ENCODE measurements at places on chromosomes 12 and 14. TPM values are rescaled to one million over a fixed set of nuclear protein-coding genes. Genes with fewer than 3 reads are reported as not detected.
A peak's percentile ranks its signal among the peaks of the same experiment; 100 is the strongest.

DNA sequence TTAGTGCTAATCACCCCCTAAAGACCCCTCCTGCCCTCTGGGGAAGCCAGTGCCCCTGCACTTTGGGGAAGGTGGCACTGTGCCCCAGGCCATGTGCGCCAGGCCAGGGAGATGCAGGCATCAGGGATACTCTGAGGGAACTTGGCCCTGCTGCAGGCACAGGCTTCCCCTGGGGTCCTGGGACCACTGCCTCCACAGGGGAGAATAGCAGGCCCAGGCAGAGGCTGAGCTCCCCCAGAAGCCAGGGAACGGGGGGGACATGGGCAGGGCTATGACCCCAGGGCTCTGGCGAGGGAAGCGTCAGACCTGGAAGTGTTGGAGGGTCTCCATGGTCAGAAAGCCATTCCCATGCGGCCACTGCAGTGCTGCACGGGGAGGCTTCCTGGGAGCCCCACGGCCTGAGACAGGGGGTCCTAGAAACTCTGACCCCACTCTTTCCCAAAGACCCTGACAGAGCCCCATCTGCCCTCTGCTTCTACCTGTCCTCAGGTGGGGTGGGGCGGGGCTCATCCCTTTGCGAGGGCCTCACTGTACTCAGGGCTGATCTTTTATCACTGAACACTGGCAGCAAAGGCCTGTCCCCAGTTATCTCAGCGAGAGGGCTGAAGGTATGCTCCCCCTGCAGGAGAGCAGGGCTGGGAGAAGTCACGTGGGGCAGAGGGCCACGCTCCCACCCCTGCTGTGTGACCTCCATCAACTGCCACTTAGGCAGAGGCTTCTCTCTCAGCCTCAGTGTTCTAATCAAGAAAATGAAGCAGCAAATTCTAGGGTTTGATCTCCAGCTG, 160.0 kb downstream of the CALM1 start:
- no peak for DNase-seq

GRCh38 chr14:58687232-58687795, 49.6 kb downstream of the DACT1 start:
- no peak for DNase-seq

GRCh38 chr12:14216405-14217294, 148.8 kb upstream of the ATF7IP start:
- DNase-seq = no peak

DNA sequence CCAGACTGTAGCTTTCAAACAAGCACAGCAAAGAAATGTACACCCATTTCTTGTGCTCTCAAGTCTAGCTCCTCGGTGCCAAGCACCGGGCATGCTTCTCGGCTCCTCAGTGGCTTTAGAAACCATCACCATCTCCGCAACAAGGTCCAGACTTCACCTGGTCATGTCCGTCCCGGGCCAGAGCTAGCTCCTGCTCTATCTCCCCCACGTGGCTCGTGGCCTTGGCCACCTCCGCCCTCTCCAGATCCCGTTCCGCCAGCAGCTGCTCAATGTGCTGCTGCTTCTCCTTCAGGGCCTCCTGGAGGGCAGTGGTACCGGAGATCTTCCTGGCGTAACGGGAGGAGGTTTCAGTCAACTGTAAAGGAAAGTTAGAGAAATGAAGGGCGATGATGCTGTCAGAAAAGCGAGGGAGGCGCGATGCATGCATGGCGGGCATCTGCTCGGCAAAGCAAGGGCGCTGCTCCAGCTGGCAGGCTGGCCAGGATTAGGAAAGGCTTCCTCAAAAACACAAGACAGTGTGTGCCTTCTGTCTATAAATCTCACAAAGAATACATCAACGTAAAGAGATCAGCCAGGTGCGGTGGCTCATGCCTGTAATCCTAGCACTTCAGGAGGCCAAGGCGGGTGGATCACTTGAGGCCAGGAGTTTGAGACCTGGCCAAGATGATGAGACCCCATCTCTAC, 67.4 kb downstream of the CLIP1 start:
- DNase-seq = no peak

DNA sequence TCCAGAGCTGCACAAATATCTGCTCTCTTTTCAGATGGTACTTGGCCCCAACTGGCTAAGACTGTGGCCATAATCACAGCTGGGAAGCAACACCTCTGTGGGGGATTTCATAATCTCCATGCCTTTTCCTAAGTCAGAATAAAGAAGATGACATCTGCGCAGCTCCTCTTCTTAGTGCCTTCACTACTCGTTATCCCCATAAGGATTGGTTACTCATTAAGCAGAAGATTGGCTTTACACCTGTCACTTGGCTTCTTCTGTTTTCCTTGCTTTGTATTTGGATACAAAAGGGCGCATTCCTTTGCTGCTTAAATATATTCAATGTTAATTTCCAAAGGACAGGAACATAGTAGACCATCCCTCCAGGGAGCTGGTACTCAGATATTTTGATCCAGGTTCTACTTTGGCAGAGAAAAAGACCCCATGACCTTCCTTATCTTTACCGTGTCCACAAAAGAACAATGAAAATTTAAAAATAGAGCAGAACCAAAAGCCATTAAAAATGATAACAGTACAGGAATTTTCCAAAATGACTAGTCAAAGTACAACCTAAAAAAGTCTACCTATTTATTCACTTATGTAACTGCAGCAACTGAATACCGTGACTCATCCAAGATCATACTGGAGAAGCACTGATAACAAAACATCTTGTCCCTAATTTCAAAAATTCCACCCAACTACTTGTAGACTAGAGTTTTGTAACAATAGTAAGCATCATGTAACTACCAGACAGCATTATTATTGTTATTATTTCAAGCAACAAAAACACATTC, 352.3 kb upstream of the TMPO start:
- no peak for DNase-seq

GRCh38 chr14:68789821-68790643, 2.8 kb downstream of the ZFP36L1 start:
- no peak for DNase-seq

GRCh38 chr14:64266239-64266638, 27.9 kb downstream of the ESR2 start:
- DNase-seq = peak; percentile 28

DNA sequence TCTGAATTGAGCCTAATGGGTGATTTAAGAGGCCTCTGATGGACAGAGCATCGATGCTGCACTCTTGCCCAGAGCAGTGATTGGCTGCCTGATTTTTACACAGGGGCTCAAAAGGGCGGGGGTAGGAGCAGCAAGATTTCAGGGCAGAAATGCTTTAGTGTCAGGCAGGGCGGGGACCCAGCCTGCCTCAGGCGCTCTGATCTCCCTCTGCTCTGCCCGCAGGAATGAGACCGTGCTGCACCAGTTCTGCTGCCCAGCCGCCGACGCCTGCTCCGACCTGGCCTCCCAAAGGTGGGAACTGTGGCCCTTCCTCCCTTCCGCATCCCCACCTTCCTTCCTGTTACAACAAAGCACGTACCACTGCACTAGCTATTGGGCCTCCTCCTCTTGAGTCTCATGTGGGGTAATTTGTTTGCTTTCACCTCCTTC, 32.4 kb downstream of the IQSEC3 start:
- DNase-seq = no peak

DNA sequence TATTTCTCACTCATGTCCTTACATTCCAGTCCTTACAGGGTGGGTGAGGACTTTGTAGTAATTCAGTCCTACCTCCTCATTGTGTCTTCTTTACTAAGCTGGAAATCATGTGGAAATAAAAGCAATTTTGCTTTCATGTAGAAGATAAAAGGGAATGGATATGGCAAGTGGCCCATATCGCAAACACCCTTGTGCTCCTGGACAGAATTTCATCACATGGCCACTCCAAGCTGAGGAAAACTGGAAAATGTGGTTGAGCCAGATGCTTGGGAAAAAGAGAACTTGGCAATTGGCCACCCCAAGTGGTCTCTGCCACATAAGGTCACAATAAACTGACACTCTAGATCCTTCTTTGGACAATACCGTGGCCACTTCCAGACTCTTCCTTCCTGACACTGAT, 64.2 kb upstream of the IFNG-AS1 start:
- no peak for DNase-seq

SSPN gene
- total RNA-seq = 2.9 TPM

IL23A gene
- 0.34 TPM for total RNA-seq

ACYP1 gene
- total RNA-seq = 20.1 TPM

GALNT8 gene
- not detected for total RNA-seq

GUCY2C gene
- 0.11 TPM for total RNA-seq
